Endothelial cell of umbilical vein (primary cell): ENCODE measurements at places on chromosomes 11 and 22.

GRCh38 chr11:65506290-65506771, 7.5 kb downstream of the MALAT1 start:
- no peak for DNase-seq

DNA sequence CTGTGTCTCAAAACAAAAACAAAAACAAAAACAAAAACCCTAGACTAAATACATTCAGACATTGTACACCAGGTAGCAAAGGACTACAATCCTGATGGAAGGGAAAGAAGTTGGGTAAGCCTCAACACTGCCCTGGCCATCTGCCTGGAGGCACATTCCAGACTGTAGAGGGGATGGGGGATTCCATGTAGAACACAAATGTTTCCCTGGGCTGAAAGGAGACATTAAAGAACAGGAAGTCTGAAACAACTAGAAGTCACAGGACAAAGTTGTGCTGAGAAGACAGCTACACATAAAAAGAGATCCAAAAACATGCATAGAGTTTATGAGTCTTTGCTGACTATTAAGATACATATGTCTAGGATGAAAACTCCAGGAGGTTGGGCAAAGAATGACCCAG, 83.9 kb downstream of the RRAS2 start:
- DNase-seq, result no peak

DNA sequence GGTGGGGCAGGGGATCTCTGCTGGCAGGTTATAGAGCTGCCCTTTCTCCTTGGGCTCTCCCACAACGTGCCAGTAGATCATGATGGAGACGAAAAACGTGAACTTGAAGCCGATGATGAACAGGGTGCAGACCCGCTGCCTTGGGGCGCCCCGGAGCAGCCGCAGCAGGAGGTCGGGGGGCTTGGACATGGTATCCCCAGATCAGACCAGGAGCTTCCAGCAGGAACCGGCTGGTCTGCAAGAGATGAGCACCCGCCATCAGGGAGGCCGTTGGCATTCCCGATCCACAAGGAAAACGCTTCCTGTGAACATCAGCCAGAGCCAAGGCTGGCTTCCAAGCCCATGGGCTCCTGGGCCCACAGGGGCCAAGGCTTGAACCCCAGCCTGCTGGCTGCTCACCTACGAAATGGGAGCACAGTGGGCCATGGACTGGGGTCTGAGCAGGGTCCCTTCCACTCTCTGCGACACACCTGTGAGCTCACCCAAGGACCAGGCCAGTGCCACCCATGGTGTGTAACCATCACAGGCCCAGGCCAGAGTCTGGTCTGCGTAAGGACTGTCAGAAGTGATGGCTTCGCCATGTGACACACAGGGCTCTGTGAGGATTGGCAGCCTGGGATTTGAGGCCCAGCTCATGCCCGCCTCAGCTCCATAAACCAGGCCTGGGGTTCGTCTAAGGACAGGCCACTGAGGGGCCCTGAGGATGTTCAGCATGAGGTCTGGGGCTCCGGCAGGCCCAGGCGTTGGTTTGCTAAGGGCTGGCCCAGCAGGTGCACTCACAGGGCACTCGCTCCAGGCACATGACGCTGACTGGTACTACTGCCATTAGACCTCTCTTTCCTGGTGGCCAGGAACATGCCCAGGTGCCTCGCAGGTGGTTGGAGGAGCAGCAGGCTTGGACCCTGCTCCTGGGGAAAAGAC, 26.6 kb downstream of the A4GALT start:
- no peak for DNase-seq

DNA sequence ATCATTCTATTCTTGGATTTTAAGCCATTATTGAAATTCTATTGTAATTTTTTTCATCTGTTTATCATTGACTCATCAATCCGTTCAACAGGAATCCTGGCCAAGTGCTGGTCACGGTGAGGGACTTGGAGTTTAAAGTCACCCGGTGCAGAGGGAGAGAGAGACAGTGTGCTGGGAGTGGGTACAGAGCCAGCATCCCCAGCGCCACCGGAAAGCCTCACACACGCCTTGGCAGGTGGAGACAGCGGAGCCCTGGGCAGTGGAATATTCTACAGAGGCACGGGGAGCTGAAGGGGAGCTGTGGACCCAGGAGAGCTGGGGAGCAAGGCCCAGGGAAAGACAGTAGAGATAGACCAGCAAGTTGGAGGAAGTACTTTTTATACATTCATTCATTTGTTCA, 787.6 kb downstream of the BRD1 start:
- DNase-seq, result no peak

- DNase-seq, result no peak
Measured at GRCh38 chr22:48263791-48264351, 1501.4 kb downstream of the TBC1D22A start.

GRCh38 chr22:29313126-29313575, 2.3 kb downstream of the RASL10A start:
- peak; percentile 50 for DNase-seq

DNA sequence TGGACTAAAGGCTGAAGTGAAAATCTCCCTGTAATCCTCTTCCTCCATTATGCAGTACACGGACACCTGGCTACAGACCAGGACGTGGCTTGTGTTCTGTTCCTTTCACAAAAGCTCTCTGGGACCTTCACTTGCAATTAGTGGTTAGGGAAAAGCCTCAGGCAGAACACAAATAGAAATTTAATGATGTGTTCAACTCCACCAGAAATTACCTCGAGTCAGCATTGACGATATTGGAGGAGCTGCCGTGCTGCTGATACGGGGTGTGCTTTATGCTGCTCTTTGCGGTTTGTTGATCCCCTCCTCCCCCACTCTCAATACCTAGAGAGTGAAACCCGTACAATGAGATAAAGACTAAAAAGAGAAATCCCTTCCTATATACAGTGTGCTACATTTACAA, 48.9 kb downstream of the POLD3 start:
- DNase-seq, result no peak

DNA sequence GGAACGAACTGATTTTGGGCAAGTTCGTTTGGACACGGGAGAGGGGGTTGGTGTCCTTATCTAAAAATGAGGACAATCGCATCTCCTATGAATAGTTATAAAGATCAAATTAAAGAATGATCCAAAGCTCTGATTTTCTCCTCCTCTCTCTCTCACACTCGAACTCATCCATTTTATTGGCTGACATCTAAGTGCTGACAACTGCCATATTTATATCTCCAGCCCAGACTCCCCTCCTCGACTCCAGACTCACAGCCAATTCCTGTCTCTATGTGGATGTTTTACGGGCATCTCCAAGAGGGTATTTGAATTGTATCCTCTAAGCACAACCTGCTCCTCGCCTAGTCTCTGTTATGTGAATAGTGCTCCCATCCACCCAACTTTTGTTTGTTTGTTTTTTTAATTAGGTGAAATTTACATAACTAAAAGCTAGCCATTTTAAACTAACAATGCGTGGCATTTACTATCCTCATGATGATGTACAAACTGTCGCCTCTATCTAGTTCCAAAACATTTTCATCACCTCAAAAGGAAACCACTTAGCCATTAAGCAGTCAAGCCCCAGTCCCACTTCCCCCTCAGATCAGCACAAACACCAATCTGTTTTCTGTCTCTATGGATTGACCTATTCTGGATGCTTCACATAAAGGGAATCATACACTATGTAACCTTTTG, 4.0 kb downstream of the SYN3 start:
- DNase-seq, result no peak

GRCh38 chr11:112655371-112655770, 305.8 kb upstream of the NCAM1 start:
- DNase-seq, result no peak

DNA sequence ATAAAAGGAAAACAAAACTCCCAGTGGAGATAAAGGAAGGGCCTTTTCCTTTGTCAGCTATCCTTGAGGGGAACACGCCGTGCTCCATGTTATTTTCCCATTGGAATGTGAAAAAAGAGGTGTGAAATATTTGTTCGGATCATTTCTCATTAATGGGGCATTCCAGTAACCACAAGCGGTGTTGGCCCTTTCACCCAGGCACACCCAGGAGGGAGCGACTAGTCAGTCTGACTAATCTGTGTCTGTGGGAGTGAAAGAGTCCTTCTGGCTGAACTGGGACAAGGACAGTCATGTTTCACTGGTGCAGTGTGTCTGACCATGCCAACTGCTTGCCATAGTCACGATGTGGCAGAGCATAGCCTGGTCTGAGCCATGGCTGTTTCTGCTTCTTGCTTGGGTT, 13.0 kb upstream of the MYEOV start:
- DNase-seq, result no peak

DNA sequence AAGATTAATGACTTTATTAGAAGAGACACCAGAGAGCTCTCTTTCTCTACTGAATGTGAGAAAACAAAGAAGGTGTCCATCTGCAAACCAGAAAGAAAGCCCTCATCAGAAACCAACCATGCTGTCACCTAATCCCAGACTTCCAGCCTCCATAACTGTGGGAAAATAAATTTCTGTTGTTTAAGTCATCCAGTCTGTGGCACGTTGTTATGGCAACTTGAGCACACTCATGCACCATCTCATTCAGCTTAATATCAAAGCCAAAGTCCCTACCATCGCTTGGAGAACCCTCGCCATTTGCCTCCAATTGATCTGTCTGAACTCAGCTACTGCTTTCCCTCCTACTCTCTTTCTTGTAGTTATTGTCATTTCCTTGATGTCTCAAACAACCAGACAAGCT, 766.1 kb upstream of the ARHGAP42 start:
- DNase-seq, result no peak

DNA sequence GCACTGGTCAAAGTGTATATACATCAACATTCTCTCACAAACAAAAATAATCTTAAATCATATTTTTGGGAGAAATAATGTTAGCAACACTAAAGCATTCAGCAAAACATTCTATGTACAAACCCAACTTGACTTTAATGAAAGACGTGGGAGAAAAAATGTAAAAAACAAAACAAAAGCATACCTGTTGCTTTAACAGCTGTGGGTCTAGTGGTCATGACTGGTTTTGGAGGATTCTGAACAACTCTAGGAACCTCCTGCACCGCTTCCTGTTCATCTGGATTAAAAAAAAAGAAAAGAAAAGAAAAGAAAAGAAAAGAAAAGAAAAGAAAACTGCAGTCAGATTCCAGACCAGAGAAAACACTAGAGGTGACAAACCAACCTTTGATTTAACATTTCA, 2.1 kb downstream of the FNBP4 start:
- DNase-seq, result no peak

DNA sequence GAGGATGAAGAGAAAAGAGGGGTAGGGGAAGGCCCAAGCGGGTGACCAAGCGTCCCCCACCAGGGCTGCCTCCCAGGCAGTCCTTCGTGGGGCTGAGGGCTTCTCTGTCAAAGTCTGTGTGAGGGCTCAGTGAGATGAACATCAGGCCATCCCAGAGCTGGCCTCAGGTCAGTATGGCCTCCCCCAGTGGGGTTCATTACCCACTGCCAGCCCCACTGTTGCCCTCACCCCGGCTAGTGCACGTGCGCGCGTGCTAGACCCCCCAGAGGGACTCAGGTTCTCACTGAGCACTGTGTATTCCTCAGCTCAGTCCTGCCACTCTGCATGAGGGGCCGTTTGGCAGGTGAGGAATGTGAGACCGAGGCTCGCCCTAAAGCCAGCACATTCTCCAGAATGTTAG, 3.3 kb downstream of the KDELR3 start:
- DNase-seq, result no peak

- DNase-seq, result no peak
Measured at GRCh38 chr11:120750647-120751549, 239.3 kb downstream of the GRIK4 start.
